ENCODE measurements at places on chromosomes 5 and 9.

DNA sequence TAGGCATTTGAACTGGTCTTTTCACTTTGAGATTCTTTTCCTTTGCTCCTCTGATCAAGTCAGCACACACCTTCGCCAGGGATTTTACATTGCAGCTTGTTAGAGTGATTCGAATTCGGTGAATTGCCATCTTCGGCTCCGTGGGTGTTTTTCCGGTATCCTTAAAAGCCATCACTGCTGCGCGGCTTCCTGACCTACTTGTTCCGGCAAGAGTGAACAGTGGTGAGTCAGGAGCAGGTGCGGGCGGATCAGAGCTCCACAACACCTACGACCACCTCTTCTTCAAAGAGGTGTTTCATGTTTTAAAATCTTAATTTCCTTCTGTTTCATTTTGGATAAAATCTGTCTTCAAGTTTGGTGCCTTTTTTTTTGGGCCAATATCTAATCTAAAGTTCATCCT, 134.6 kb downstream of the TMC1 start:
- no peak for DNase-seq

- no peak for DNase-seq
Observed at GRCh38 chr5:74131250-74131649, 505.3 kb downstream of the ARHGEF28 start.

- DNase-seq: no peak
Observed at GRCh38 chr9:114412048-114412683, 24.4 kb upstream of the AKNA start.

DNA sequence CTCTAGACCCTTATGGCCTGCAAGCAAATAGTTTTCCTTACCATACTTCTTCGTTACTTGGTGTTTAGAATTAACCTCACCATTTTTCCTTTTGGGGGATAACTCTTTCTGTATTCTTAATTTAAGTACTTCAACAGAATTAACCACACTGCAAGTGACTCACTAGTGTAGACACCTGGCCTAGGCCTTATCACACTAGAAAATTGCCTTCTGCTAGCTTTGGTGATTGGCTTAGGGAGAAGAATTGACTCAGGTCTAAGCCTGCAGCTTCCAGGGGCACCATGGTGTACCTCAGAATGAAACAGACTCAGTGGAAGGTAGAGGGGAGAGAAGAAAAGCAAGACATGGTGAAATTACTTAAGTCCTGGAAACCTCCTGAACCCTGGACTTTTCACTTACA, 112.8 kb upstream of the HMHB1 start:
- DNase-seq: no peak

GRCh38 chr5:469752-470483, 26.9 kb downstream of the EXOC3 start:
- no peak for DNase-seq

DNA sequence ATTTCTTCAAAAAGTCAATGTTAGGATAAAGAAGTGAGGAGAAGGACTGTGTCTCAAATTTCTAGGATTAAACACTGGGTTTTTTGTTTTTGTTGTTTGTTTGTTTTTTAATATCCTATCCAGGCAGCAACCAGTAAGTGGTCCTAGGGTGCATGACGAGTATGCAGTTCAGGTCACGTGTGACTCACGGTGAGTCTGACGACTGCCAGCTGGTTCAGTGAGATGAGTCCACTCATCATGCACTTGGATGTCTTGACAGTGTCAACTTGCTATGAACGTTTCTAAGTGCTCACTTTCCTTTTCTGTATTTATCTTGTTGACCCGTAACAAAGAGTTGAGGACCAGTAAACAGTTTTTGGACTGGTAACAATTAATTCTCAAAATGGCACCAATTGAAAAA, 32.7 kb downstream of the ATG10 start:
- no peak for DNase-seq

GRCh38 chr9:78606001-78606379, 309.1 kb downstream of the PSAT1 start:
- DNase-seq: no peak

GRCh38 chr9:69140123-69140735, 33.8 kb upstream of the TJP2 start:
- no peak for DNase-seq

DNA sequence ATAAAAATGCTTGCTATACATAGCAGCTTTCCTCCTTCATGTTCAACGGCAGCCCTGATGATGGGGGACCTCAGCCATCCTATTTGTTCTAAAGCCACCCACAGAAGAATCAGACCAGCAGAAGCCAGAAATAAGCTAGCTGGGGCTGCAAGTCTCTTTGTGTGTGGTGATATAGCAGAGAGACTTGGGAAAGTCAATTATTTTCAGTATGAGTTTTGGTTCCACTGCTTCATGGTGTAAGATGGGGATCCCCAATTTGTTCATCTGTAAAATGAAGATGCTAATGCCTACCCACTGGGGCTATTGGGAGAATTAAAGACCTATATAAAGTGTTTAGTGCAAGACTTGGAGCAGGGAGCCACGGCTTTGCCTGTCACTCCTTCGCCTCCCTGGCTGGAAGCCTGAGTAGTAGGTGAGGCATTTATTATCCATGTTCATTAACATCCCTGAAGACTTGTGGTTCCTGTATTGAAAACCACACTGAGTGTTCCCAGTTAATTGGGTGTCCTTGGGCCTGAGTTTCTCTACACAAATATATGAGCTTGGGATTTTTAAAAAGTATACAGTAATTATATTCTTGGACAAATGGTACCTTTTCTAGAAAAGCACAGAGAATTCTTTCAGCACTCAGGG, 210.1 kb upstream of the SLC24A2 start:
- DNase-seq: no peak

DNA sequence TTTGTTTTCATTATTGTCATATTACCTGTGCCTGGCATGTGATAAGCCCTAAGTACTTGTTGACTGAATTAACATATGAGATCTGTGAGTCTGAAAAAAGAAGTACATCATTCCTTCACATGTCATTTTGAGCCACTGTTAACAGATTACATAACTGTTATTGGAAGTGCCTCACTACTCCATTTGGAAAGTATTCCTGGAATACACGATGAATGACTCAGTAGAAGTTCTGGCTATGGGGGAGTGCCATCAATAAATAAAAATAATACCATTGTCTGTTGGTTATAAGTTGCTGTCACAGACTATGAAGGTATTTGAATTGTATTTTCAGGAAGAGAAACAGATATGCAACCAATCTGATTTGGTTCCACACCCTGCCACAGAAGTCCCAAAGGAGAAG, 12.9 kb downstream of the NIPSNAP3B start:
- DNase-seq: no peak

GRCh38 chr5:139856714-139857113, 61.1 kb downstream of the PSD2 start:
- no peak for DNase-seq

DNA sequence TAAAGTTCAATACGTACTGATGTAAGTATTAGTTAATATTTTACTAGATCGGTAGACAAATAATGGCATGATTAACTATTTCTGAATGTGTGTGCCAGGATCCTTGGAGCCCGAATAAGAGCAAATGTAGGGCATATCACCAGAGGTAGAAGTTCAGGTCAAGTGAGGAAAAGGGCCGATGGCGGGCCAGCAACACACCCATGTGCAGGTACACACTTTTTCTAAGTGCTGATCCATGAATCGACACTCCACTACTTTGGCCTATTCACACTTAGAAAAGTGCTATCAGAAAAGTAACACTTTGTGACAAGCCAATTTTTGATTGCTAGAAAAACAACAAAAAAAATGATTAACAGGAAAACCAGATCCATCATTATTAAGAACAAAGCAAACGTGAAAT, 150.3 kb downstream of the AUH start:
- DNase-seq: no peak

Data from stimulated activated CD8-positive, alpha-beta memory T cell treated with anti-CD3 and anti-CD28 coated beads, Interleukin-7, amount 100 ng/mL, for 1 hour (primary cell).